ENCODE measurements at places on chromosomes 7 and 10.

GRCh38 chr10:49158404-49158803 lies 24.6 kb upstream of the FAM170B start:
- DNase-seq = no peak

DNA sequence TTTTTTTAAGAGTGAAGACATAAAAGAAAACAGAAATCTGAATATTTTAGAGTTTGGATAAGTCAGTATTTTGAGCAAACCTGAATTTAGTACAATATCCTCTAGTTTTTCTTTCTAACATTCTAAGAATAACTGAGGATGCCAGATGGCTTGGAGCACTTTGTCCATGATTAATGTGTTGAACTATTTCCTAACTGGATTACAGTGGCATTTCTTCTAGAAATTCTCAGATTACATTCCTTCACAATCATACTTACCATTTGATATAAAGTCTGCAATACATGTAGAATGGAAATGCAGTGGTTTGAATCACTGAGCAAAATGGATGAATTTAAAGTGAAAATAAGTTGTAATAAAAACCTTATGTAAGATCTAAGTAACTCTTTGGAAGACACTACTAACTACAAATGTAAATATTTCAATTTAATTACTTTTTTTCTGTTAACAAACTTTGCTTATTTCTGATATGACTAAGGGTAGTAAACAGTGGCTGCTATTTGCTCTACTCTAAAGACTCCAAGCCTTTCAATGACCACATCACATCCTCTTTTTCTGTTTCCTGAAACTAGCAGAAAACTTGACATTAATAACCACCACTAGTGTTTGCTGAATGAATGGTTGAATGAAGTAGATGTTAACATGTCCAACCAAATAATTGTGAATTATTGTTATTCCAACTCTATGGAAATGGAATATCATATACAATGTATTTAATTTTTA lies 102.8 kb downstream of the PRKG1 start:
- no peak for DNase-seq

DNA sequence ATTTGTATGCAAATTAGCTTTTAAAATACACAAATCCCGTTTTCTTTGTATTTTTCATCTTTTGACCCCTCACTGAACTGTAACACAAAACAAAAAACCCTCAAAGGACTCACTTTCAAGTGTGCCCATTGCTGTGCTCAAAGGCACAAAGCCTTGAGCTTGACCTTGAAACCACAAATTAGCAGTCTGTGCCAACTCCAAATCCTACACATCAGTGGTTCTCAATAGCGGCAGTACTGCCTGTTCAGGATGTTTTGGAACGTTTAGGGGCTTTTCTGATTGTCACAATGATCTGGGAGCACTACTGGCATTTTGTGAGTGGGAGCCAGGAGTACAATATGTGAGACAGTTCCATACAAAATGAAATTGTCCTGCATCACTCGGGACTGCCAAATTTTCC lies 55.5 kb downstream of the KDM7A start:
- DNase-seq = no peak

DNA sequence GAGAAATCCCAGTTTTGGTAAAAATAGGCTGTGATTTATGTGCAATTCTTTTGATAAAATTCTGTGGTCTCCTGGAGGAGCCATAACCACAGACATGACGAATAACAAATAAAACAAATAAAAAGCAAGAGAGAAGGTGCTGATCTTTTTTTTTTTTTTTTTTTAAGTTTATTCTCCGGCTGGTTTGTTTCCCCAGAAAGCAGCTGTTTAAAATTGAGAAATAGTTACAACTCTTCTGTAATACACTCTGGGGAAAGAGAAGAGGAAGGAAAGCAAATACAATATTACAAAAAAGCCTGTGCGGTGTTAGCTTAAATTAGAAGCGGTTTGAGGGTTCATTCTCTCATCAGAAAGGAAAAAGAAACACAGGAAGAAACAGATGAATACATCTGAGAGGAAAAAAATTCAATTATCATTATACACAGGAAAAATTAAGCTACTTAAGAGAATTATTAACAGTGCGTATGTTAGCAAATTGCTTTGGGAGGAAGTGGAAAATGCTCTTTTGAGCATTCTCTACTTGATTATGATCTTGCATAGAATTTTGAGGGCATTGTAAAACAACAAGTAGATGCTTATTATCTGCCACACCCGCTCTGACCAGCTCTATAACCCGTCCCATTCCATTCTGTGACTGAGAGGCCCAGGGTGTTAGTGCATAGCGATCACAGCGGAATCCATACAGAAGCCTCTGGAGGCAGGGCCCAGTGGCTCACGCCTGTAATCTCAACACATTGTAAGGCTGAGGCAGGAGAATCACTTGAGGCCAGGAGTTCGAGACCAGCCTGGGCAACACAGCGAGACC lies 40.6 kb upstream of the WAC start:
- DNase-seq = no peak

- DNase-seq = no peak
These were observed 31.3 kb upstream of the INSYN2A start for GRCh38 chr10:127227663-127228062.
